ENCODE measurements at places on chromosomes 3 and 15. TPM values are rescaled to one million over a fixed set of nuclear protein-coding genes. Genes with fewer than 3 reads are reported as not detected.

The NEO1 gene
- total RNA-seq, result 14.6 TPM

The MASP1 gene
- total RNA-seq, result 56.8 TPM

The CPNE9 gene
- total RNA-seq, result not detected

The RAD51 gene
- 11.0 TPM for total RNA-seq

The SLC12A1 gene
- total RNA-seq, result not detected

The SLC22A14 gene
- total RNA-seq, result not detected

Data from uterine smooth muscle cell (primary cell).